ENCODE measurements at places on chromosomes 5 and 9. TPM values are rescaled to one million over a fixed set of nuclear protein-coding genes. Genes with fewer than 3 reads are reported as not detected.

OTULINL gene
- total RNA-seq: 15.6 TPM

PPP2R2B gene
- total RNA-seq: 54.1 TPM

WNK2 gene
- 6.6 TPM for total RNA-seq

KCNV2 gene
- not detected for total RNA-seq

ADRA1B gene
- 1.6 TPM for total RNA-seq

GPR150 gene
- 0.49 TPM for total RNA-seq

KIF27 gene
- total RNA-seq: 10.7 TPM

IRX4 gene
- not detected for total RNA-seq

DNA sequence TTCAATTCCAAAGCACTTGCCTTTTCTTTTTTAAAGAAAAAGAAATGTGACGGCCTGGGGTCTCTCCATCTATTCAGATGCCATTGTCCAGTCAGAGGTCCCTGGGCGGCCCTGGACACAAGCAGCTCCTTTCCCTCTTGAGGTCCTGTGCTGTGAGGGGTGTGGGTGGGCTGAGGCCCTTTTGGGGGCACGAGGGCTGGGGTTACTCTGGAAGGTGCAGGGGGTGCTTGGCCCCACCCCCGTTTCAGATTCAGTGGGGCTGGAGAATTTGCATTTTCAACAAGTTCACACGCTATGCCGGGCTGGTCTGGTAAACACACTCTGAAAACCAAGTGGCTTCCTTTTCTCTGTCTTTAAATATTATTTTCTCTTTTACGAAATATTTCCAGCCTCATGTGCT is 91.4 kb upstream of the PHYKPL start:
- no peak for DNase-seq

- no peak for DNase-seq
Measured at GRCh38 chr5:154782326-154782725, 27.1 kb downstream of the LARP1 start.

DNA sequence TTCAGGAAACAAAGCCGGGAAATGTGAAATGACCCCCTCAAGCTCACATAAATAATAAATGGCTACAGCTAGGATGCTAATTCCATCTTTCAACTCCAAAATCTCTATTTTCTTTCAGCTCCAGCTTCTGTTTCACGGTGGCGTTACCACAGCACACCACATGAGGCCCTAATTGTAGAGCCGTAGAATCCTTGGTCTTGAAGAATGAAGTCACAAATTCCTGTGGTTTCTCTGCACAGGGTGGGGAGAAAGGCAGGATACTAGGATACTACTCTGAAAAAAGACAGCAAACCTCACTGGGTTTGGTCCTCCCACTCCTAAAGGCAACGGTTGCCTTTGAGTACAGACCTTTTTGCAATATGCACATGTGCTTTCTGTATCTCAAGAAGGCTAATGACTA is 13.9 kb upstream of the RARS1 start:
- DNase-seq: no peak

DNA sequence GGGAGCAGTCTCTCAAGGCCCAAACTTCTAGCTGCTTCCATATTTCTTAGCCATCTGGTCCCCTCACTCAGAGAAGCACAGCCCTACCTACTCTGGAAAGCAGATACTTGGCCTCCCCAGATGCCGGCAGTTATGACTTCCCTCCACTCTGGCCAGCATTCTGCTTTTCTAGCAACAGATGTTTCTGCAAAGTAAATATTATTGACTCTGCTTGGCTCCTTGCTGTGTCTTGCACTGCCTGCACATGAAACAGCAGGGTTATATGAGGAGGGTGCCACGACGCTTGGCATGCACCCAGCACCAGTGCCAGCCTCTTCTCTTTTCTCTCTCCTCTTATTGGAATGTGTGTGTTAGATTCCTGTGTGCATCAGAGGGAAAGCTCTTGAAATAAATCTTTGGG is 99.7 kb downstream of the ARHGAP26 start:
- no peak for DNase-seq

DNA sequence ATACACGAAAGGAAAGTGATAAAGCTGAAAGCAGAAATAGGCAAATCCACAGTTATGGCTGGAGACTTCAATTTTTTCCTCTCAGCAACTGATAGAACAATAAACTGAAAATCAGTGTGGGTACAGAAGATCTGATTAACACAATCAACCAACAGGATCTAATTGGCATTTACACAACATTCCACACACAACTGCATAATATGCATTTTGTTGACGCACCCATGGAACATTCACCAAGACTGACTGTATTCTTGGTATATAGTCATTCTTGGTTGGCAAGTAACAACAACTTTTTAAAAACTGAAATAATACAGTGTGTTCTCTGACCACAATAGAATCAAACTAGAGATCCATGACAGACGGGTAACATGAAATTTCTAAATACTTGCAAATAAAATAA is 218.7 kb upstream of the S1PR3 start:
- DNase-seq: no peak

DNA sequence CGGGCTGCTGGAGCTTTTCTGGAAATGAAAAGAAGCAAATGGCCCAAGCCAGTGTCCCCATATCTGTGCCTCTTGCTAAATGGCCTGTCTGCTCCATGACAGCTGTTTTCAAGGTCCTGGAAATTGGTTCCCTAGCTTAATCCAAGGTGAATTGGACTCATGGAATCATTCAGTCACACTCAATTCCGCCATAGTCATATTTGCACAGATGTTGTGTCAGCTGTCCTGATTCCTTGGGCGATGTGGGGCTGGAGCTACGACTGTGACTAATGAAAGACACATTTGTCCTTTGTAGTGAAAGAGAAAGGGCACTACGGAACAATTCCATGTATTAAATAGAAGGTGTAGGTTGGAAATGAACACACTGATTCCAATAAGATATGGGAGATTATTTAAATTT is 102.9 kb upstream of the MEGF10 start:
- DNase-seq: no peak

DNA sequence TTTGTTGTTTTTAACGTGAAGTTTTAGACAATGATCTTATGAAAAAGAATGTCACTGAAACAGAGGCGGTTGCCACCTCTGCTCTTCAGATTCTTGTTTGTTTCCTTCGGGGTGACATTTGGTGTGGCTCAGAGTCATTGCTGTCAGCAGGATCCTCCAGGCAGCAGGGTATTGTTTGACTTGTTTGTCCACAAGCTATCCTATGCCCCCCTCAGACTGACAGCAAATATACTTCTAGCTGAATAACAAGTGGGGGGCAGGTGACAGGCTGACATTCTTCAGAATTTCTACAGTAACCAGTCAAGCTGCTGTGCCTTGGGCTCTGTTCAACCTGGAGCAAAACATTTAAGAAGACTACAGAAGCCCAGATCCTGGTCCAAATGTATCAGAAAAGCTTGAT is 383.3 kb downstream of the YTHDC2 start:
- DNase-seq: no peak

GRCh38 chr9:75775166-75775565 is 115.3 kb upstream of the PCSK5 start:
- DNase-seq: no peak

- DNase-seq: no peak
Measured at GRCh38 chr9:104882566-104882965, 45.4 kb downstream of the ABCA1 start.

- no peak for DNase-seq
Measured at GRCh38 chr9:9215050-9215449, 1397.8 kb downstream of the PTPRD start.

DNA sequence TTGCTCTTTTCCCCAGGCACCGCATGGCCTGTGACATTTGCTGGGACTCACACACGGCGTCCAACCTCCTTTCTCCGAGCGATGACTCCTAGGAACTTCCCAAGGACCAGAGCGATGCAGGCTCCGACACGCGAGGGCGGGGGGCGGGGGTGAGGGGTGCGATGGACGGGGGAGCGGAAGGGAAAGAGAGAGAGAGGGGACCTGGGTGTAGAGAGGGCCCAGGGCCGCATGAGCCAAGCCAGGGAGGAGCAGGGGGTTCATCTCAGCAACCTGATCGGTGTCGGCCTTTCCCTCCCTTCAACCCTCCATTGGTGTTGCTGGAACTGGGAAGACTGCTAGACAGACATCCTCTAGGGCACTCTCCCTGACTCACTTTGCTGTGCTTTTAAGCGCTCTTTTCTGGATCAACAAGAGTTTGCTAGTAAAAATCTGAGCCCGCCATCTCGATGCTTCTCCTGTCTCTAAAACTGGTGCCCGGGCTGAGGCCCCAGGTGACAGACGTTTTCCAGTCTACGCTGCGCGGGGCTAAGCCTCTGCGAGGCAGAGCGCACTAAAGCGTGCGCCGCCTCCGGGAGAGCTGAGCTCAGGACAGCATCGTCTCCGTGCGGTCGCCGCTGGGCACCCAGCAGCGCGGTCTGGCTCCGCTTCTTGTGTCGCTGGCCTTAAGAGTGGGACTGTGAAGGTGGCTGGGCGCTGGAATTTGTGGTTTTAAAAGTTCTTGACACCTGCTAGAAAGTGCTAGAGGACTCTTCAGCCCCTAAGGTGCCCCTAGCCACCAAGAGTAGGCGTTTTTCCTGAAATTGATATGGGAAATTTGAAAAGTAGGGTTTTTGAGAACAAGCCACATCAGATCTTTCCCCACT is 1.0 kb upstream of the TSLP start:
- peak; percentile 59 for DNase-seq

- DNase-seq: no peak
Measured at GRCh38 chr5:132392978-132393825, 23.7 kb downstream of the SLC22A5 start.

DNA sequence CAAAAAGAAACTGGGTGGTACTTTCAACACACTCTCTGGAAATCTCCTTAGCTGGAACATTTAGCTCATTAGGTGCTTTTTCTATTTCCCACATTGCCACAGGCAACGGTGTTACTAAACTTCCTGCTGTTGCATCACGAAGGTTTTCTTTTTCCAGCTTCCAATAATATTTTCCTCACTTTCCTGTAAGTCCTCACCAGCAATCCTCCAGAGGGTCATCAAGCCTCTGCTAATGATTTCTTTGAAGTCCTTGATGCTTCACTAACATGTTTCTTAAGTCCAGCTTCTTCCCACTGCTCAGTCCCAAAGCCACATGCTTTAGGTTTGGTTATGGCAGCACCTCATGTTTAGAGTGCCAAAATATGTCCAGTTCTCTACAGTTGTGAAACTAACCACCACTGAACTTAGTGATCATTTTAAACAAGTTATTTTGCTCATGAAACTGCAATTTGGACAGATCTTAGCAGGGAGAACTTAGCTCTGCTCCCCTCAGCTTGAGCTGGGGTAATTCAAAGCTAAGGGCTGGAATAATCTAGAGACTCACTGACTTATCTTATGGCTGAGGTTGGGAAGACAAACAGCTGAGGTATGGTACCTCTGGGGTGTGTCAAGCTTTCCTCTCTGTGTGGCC is 39.9 kb upstream of the RETREG1 start:
- DNase-seq: no peak

DNA sequence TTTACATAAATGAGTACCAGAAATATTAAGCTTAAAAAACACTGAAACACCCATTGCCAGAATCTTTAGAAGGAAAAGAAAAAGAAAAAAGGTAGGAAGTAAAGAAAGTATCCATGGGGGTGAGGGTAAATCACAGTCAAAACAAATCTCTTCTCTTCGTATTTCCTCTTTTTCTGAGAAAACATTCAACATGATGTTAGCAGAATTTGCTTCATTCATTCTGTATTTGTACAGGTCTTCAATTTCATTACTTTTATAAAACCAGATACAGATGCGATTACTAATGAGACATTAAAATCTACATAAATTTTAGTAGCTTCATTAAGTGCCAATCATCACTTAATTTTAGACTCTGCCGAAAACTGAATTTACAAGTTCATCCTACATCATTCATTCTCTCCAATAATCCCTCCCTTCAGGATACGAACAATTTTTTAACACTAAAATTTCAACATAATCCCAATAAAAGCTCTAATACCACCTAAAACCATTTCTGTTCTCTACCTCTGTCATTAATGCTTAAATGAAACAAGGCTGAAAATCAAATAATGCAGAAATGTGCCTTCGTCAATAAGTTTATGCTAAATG is 7.0 kb downstream of the NR3C1 start:
- DNase-seq: no peak

GRCh38 chr5:159402311-159402710 is 72.0 kb upstream of the IL12B start:
- no peak for DNase-seq

DNA sequence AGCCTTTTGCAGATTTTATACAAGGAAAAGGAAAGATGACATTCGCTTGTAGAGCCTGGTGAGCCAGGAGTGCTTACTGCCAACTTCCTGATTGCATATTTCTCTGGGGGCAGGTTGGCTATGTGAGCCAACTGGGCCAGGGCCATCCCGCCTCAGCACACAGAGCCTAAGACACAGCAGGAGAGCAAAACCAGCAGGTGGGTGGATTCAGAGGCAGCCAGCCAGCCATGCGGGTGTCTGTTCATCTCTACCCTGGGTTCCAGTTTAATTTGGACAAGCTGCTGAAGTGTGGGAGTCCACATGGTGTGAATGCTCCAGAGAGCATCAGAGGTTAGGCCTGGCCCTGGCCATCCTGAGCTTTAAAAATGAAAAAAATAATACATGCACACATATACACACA is 291.4 kb downstream of the ARHGEF28 start:
- DNase-seq: no peak

DNA sequence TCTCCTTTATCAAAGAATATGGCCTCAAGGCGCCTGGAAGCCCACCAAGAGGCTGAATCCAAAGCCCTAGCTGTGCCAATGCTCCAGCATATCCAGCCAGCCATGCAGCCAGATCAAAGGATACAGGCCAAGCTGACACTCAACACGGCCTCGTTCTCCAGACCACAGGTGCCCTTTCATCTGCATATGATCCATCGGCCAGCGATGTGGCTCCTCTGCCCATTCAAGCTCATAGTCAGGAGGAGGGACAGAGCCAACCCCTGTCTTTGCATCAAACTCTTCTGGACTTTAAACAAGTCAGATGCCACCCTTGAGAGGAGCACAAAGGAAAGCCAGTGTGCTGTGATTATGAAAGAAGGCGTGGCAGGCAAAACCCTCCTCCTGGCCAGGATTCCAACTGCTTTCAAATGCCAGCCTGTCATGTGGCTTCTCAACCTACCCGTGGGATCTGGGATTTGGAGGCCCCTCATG is 42.5 kb downstream of the ADAM19 start:
- no peak for DNase-seq

- no peak for DNase-seq
Measured at GRCh38 chr9:112110094-112110776, 64.9 kb downstream of the SUSD1 start.

DNA sequence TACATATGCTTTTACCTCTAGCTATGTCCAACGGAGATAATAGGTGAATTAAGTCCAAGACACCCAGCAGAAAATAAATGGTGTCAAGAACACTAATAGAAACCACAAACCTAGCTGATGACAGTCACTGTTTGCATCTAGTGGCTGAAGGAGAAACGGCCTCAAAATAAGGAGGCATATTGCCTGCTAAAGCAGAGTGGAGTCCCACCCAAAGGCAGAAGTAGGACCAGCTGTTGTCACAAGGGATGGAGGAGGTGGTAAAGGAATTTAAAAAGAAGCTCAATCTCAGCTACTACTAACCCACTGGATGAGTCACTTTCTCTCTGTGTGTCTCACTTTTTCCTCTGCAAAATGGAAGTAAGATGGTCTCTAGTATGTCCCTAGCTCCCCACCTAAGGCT is 224.3 kb downstream of the GRIA1 start:
- DNase-seq: no peak

GRCh38 chr5:170120576-170120975 is 14.9 kb downstream of the FOXI1 start:
- no peak for DNase-seq
